ENCODE measurements at places on chromosomes 11 and 22.

GRCh38 chr22:48394787-48395186 is 1432.9 kb downstream of the BRD1 start:
- no peak for DNase-seq

DNA sequence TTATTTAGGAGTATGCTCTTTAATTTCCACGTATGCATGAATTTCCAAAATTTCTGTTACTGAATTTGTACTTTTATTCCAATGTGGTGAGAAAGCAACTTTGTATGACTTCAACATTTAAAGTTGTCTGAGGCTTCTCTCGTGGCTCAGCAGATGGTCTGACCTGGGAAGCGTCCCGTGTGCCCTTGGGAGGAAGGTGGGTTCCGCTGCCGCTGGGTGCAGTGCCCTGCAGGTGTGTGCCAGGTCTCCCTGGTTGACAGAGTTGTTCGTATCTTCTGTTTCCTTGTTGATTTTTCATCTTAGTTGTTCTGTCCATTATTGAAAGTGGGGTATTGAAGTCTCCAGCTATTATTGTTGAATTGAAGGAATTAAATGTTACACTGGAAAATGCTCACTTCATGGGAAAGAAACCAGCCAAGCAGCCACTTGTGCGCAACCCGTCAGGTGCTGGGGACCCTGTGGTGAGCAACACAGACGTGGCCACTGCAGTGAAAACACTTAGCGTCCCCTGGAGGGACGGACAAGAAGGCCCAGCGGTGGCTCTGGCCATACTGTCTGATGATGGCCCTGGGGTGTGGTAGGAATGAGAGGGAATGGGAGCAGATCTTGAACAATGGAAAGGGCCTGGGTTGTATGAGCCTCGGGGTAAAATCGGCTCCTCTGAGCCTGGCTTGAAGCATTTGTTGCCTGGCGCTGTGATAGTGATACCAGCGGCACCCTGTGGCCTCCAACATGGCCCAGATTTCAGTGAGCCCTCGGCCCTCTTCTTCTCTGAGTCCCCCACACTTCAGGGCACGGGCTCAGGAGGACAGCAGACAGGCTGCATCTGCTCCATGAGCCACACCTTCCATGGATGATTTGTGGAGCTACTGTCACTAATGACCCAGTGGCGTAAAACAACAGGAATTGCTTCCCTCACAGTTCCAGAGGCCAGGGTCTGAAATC is 31.5 kb upstream of the KRTAP5-7 start:
- DNase-seq: no peak

DNA sequence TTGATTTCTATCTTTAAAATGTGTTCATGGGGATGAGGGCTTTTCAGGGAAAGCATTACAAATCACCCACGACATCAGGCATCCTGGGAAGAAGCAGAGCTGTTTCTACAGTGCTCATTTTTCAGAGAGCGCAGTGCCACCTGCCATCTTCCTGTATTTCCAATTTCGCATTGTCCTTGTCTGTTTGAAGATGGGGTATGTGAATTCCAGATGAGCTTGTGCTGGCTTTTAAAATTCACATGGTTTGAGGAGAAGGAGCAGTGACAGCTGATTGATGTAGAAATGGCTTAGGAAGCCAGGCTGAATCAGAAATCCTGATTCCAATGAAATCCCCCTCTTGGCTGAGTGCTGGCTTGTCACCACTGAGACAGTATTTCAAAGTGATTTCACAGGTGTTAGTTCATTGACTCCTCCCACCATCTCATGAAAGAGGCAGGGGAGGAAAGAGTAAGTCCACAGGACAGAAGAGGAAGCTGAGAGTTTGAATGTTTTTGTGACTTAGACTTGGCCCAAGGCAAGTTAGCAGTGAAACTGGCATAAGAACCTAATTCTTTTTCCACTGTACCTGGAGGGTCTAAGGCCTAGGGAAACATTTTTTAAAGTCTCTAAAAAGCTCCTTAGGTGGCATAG is 344.6 kb upstream of the C11orf87 start:
- no peak for DNase-seq

DNA sequence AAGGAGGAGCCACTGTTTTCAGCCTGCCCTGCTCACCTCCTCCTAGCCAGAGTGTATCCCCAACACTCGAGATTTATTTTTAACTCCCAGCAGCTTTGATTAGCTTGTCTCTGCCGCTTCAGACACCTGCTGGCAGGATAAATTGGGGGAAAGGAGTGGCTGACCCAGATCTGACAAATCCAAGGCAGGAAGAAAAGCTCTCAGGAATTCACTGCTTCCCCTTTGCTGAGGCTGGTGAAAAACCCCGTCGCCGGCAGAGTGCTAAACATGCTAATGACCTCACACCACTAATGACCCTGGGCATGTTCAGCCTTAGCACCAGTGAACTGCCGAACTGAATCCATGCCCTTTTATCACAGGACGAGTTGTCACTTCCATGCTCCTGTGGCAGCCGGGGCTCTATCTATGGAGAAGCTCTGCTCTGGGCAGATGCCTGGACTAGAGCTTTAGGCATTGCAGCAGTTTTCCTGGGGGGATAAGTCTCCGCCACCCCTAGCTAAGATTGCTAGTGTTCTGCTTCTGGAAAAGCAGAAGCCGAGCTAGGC is 52.2 kb downstream of the FEZ1 start:
- peak; percentile 49 for DNase-seq

GRCh38 chr22:47032091-47032943 is 269.9 kb downstream of the TBC1D22A start:
- DNase-seq: no peak

GRCh38 chr11:130094614-130095013 is 24.9 kb downstream of the APLP2 start:
- DNase-seq: no peak

DNA sequence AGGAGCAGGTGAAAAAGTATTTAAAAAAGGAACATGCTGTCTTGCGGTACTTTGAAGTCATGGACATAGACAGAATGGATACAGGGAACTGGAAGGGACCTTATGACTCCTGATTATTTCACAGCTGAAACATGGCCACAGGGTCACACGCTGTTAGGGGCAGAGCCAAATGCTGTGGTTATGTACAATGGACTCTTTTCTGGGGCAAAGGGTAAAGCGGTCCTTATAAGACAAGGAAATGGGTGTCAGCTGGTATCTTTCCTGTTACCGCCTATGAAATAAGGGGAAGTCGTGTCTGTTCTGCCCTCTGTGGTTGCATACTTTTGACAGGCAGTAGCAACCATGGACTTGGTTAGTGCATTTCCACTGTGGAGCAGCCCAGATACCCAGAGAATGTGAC is 12.8 kb upstream of the ST14 start:
- no peak for DNase-seq

DNA sequence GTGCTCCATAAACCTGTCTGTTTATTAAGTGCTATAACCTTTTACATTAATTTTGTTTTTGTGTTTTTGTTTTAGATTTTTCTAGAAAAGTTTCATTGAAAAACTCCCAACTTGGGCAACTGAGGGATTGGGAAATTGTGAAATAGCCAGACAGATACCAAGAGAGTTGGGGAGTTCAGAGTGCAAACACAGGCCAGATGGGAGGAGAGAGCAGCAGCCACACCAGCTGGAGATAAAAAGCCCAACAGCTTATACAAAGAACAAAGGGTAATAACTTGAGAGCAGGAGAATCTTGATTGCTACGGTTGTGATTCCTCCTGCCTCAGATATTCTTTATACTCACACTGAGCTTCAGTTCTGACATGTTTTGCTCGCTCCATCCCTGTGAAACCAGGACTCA is 1642.2 kb downstream of the LRRC4C start:
- DNase-seq: no peak

DNA sequence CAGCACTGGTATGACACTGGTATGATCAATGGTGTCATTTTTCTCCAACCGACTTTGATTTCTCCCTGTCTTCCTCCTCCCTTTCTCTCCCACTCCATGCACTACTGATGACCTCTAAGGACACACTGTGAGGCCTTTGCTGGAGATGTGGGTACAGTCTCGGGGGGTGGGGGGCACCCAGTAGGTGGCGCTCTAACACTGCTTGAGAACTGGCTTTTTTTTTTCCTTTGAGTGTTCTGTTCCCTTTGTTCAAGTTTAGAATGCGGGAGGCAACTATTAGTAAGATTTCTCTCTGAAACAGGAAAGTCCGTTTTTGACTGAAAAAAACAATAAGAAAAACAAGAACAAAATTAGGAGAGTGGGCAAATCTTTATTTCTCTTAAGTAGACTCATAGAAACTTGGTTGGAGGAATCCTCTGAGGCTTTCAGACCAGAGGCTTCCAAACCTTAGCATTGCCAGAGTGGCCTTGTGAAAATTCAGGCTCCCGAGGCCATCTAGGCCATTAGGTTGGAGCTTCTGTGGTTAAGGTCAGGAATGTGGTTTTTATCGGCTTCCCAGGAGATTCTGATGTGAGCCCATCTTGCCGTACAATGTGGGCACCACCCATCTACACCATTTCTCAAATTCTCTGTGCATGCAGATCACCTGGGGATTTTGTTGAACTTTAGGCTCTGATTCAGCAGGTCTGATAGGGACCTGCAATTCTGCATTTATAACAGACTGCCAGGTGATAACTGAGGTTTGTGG is 43.2 kb downstream of the PANX1 start:
- peak; percentile 50 for DNase-seq

- DNase-seq: peak; percentile 85
These were observed 2.2 kb upstream of the TUT1 start for GRCh38 chr11:62593434-62594044.

DNA sequence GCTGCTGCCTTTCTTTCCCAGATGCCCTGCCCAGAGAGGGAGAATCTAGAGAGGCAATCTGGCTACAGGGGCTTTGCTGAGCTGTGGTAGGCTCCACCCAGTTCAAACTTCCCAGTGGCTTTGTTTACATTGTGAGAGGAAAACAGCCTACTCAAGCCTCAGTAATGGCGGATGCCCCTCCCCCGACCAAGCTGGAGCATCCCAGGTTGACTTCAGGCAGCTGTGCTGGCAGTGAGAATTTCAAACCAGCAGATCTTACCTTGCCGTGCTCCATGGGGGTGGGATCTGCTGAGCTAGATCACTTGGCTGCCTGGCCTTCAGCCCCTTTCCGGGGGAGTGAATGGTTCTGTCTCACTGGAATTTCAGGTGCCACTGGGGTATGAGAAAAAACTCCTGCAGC is 12.2 kb downstream of the BDNF start:
- no peak for DNase-seq

- no peak for DNase-seq
These were observed 35.4 kb upstream of the CARS1 start for GRCh38 chr11:3092603-3093141.

DNA sequence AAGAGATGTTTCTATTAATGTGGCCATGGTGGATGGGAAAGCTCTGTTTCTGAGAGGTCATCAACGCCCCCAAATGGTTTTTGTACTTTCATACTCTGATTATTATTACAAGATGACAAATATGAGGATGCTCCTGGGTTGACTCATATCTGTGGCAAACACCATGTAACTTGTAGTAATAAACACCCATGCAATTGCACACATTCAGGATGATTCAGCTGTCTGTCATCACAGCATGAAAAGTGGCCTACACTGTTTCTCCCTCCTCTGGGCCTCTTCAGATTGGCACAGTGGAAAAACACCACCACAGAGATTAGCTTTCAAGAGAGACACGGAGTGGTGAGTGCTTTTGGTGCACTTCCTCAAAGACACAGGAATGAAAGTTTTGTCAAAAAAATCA is 85.4 kb downstream of the MTNR1B start:
- DNase-seq: no peak

GRCh38 chr22:40648386-40648785 is 11.9 kb upstream of the MRTFA start:
- DNase-seq: no peak

- DNase-seq: no peak
These were observed 333.9 kb upstream of the C11orf87 start for GRCh38 chr11:109088086-109088485.

- DNase-seq: no peak
These were observed 39.7 kb downstream of the ACAT1 start for GRCh38 chr11:108160970-108161566.

DNA sequence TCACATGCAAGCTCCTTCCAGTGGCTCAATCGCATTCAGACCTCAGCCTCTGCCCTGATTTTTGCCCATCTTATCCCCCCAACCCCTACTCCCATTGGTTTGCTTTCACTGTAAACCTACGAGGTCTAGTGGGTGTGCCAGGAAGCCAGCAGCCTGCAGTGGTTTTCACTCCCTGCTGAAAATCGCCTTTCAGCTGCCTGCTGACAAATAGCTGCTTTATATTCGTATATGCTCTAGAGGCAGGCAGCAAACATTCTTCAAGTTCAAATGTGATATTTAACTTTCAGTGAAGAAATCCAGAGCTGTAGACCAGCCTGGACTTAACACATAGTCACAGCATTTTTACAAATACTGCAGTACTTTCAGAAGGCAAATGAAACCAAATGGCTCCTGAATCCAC is 92.8 kb upstream of the APOA1 start:
- DNase-seq: peak; percentile 41

GRCh38 chr11:68617925-68618809 is 66.2 kb upstream of the GAL start:
- DNase-seq: no peak

DNA sequence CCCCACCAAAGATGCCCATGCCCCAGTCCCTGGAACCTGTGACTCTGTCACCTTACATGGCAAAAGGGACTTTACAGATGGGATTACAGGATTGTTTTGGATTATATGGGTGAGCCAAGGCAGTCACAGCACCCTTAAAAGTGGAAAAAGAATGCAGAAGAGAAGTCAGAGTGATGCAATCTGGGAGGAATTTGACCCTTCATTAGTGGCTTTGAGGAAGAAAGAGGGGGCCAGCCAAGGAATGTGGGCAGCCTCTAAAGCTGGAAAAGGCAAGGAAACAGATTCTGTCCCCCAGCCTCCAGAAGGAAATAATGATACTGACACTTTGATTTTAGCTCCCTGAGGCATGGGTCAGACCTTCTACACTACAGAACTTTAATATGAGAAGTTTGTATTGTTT is 257.3 kb upstream of the ISX start:
- DNase-seq: no peak

- no peak for DNase-seq
These were observed 21.8 kb downstream of the NUMA1 start for GRCh38 chr11:72058416-72059034.

DNA sequence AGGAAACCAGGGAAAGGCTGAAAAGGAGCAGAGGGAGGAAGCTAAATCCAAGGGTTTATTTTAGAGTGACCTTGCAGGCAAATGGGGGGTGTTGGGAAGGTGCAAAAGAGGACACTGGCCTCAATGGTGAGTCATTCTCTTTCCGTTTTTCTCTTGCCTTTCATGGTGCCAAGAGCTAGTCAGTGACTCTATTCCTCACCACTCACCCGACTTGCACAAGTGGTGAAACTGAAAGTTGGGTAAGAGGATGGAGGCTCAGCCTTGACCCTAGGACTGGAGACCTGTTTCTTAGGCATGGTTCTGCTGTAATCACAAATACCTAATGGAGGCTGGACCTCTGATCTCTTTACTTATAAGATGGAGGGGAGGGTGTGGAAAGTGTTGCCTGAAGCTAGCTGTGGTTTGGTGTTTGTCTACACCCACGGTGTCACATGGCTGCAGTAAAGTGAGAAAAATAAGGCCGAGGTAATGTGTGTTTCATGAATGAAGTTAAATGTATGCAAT is 67.3 kb upstream of the CREB3L1 start:
- no peak for DNase-seq

GRCh38 chr11:78180751-78181150 is 7.7 kb downstream of the KCTD21 start:
- no peak for DNase-seq
